ENCODE measurements at places on chromosomes 7 and 10.

GRCh38 chr10:17179002-17179401, 22.5 kb downstream of the TRDMT1 start:
- DNase-seq = no peak

DNA sequence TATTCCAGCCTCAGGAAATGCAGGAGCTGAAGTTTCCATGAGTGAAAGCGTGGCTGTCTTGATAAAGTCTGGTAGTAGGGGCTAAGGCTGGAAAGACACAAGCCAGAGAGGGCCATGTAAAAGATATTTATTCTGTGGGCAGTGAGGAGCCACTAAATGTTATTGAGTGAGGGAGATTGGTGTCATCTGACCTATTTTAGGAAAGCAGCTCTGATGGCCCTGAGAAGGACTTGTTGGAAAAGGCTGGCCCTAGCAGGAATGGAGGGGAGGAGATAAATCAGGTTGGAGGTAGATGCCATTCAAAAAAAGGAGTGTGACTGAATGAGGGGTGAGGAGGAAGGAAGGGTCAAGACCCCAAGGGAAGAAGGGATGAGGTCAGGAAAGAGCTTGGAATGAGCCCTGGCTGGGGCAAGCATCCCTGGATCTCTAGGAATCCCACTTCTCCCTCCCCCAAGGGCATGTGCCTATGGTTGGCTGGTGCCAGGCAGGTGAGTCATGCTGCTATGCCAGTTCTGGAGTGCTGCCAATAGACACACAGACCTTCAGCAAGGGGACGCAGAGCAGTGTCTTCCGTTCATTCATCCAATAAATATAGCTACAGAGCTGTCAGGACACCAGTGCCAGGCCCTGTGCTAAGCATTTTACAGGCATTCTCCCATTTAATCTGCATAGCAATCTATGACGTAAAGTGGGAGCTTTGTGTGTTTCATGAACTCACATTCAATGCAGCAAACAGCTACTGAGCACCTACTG, 2.0 kb downstream of the ANKRD2 start:
- DNase-seq = no peak

- no peak for DNase-seq
These were observed 1.4 kb downstream of the MAGI2 start for GRCh38 chr7:79452032-79452494.

GRCh38 chr7:76364198-76364584, 5.4 kb upstream of the YWHAG start:
- no peak for DNase-seq

DNA sequence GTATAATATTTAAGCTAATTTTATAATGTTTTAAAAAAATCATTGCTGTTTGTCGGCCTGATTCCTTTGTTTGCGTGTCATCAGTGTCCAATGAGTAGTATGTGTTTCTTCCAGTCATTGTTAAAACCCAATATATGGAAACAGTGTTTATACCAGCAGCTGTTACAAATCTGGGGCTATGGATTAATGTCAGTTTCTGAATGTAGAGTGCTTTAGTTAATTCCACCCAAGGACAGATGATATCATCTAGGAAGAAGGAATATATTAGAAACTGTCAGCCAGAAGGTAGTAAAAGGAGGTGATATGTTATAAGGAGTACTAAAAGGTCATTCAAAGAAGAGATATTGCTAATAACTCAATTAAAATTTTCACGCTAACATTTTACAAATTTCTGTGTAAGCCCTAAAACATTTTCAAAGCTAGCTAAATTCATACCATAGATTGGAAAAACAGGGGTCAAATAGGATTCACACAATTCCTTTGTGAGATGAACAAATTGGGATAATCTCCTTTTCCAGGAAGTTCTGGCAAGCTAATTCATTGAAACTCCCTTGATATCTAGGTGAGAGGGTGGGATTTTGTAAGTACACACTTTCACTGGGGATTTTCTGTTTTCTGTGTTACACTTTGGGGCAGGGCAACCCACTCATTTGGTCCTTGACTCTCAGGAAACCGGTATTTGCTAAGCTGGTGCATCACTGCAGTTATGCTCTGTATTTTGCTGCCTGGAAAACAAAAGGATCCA, 448.8 kb downstream of the LRMDA start:
- DNase-seq = no peak

DNA sequence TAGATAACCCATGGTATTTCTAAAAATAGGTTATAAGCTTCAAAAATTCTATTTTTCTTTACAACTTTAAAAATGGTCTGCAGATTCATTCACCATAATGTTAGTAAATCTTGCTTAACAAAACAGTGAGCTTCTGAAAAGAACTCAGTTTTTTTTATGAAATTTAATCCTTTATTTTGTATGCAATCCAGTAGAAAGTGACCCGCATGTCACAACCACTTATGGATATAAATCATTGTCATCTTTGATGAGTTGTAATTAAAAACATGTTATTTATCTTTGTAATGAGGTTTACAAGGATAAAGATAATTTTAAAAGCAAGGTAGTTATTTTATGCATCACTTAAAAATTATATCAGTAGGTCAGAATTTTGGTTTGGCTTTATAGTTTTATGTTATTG, 173.5 kb upstream of the SEMA3A start:
- no peak for DNase-seq

- no peak for DNase-seq
These were observed 177.6 kb upstream of the NAMPT start for GRCh38 chr7:106462365-106462859.

DNA sequence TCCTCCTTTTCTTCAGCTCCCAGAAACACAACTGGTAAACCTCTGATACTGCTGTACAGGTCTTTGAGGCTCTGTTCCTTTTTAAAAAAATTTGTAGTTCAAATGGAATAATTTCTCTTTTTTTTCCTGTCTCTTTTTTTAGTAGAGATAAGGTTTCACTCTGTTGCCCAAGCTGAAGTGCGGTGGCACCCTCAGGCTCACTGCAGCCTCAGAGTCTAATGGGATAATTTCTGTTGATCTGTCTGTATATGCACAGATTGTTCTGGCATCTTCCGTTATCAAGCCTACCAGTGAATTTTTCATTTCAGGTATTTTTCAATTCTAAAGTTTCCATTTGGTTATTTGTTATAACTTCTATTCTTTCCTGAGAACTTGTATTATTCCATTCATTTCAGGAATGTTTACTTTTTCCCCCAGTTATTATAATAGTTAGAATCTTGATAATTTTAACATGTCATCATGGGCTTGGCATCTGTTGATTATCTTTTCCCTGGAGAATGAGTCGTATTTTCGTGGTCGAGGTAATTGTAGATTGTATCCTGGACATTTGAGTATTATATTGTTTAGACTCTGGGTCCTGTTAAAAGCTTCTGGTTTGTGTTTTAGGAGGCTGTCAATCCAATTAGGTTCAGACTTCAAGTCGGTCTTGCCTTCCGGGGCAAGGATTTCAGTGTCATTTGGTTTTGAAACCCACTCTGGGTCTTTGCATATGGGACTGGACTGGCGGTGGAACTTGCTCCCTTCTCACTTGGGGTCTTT, 24.5 kb downstream of the CRCP start:
- no peak for DNase-seq

DNA sequence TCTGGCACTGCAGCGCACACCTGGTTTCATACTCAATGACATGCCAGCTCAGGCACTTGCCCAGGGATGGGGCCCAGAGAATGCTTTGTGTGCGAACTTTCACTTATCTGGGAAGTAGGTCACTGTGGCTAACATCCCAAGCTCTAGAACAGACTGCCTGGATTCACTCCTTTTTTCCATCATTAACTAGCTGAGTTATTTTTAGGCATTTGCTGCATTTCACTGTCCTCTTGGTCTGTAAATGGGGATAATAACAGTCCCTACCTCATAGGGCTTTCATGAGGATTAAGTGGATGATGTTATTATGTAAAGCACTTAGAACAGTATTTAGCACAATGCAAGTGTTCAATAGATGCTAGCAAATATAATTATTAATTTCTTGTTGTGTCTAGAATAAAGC, 98.7 kb upstream of the DOCK1 start:
- DNase-seq = no peak

- no peak for DNase-seq
These were observed 71.8 kb downstream of the SEMA3A start for GRCh38 chr7:84122582-84123360.

GRCh38 chr10:46294641-46295220, 7.9 kb downstream of the ANTXRL start:
- DNase-seq = no peak

DNA sequence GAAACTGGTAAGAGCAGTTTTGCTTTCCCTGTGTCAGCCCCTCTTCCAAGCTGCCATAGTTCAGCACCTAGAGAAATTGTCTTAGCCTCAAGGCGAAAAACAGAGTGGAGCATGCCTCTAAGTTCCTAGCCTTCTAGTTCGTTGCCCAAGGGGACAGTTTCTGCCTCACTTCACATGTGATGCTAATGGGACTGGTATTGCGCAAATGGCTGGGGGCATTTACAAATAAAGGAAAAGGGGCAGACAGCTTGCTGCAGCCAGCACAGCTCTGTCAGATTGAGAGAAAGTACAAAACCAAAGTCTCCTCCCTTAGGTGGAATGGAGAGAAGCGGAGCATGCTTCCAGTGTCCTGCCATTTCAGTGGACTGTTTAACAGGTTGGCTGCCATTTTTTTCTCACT, 567.7 kb downstream of the ETV1 start:
- DNase-seq = no peak

- no peak for DNase-seq
These were observed 11.6 kb upstream of the LYZL1 start for GRCh38 chr10:29277296-29277695.

GRCh38 chr7:99033765-99034164, 110.1 kb downstream of the SMURF1 start:
- DNase-seq = no peak

DNA sequence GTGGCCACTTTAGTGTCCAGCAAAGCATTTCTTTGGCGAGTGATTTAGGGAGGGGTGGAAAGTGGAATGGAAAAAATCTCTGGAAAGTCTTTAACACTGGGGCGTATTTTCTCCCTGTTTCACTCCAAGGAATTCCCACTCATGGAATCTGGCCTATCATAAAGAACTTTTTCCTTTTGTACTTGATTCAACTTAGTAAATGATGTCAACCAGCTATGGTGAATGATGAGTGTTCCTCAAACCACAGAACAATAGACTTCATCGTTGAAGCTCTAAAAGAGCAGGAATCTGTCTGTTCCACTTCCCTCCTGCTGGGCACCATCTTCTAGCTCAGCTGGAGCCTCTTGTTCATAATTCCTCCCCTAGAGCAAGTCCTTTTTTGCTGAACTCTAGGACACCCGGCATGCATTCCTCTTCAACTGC, 66.5 kb downstream of the EPDR1 start:
- no peak for DNase-seq

DNA sequence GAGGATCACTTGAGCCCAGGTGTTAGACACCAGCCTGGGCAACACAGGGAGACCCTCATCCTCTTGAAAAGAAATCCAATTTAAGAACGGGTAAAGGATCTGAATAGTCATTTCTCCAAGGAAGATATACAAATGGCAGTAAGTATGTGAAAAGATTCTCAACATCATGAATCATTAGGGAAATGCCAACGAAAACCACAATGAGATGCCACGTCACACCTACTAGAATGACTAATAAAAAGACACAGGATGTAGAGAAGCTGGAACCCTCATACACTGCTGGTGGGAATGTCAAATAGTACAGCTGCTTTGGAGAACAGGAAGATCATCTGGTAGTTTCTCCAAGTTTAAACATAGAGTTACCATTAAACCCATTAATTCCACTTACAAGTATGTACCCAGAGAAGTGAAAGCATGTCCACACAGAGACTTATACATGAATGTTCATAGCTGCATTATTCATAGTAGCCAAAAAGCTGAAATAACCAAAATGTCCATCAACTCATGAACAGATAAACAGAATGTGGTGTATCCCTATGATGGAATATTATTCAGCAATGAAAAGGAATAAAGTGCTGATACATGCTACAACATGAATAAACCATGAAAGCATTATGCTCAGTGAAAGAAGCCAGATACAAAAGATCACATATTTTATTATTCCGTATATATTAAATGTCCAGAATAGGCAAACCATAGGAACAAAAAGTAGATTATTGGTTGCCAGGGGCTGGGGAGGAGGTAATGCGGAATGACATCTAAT, 13.1 kb upstream of the ZMIZ2 start:
- no peak for DNase-seq

- DNase-seq = no peak
These were observed 2.1 kb downstream of the CAV1 start for GRCh38 chr7:116526897-116527296.

- DNase-seq = no peak
These were observed 202.7 kb upstream of the PRSS58 start for GRCh38 chr7:142460402-142461117.

DNA sequence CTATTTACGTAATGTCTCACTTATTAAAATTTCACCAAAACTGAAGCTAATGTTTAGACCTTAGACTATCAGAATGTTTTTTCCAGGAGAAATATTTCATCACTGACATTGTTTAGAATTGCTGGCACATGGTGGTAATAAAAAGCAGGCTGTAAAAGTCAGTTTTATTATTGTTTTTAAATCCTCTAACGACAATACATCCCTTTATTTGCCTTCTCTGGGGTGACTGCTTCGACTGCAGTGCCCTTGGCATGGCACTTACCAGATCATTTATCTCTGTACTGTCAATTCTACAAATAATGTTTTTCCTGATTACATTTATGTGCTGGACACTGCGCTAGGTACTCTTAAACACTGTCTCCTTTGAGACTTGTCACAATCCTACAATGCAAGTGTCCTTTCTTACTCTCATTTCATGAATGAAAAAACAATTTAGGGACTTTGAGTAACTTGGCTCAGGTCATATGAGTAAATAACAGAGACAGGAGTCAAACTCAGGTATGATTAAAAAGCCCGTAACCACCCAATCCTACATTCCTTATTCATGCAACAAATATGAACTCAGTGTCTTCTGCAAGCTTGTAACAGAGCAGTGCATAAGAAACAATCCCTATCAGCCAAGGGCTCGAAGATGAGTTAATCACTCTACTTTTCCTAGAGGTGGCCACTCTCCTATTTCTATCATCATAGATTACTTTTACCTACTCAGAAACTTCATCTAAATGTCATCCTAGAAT, 5.6 kb upstream of the ING3 start:
- no peak for DNase-seq

DNA sequence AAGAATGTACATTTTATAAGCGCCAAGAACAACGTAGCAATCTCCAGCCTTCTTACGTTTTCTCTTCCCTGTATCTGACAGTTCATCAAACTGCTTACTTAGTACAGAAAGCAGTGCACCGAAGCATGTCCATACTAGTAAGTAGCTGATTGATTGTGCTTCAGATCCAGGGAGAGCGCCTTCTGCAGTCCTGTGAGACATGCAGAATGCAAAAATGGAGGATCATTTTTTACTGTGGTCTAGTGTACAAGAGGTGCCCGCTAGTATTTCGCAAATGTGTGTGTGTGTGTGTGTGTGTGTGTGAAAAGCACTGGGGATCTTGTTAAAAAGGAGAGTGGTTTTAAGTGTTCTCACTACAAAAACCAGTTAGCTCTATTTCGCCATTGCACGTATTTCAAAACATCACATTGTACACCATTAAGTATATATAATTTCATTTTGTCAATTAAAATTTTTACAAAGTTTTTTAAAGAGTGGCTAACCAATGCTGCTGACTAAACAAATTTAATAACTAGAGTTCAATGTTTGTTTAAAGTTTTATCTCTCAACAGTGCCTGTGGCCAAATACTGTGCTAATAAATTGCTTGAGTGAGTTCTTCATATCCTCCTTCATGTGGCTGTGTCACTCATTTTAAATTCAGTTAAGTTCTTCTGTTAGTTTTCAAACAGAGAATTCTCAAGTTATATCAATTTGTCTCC, 99.6 kb downstream of the ZMYND11 start:
- DNase-seq = no peak
